ENCODE measurements at places on chromosomes 2 and 18.

GRCh38 chr2:177239932-177240630 lies 24.4 kb downstream of the NFE2L2 start:
- DNase-seq: peak; percentile 68

GRCh38 chr18:42807887-42808286 lies 307.6 kb downstream of the RIT2 start:
- no peak for DNase-seq

GRCh38 chr2:216004697-216005283 lies 8.6 kb downstream of the MREG start:
- DNase-seq: no peak

GRCh38 chr18:76621782-76622495 lies 126.9 kb upstream of the ZNF516 start:
- DNase-seq: no peak

GRCh38 chr18:79429785-79430281 lies 34.1 kb downstream of the NFATC1 start:
- DNase-seq: no peak

DNA sequence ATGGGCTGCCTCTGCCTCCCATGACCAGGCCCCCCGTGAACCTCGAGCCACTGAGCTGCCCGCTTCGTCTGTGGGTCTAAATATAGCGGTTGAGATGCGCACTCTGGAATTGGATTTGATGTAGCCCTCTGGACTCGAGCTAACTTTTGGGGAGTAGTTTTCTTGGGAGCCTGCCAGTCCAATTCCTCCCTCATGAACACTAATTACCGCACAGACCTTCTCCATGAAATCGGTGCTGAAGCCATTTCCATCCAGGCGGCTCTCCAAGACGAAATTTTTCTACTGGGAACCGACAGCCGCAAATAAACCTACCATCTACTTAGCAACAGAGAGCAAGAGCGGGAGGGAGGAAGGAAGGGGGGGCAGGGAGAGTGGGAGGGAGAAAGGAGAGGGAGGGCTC lies 63.6 kb downstream of the CELF4 start:
- no peak for DNase-seq

- no peak for DNase-seq
Observed at GRCh38 chr2:11702946-11703345, 33.0 kb upstream of the NTSR2 start.

DNA sequence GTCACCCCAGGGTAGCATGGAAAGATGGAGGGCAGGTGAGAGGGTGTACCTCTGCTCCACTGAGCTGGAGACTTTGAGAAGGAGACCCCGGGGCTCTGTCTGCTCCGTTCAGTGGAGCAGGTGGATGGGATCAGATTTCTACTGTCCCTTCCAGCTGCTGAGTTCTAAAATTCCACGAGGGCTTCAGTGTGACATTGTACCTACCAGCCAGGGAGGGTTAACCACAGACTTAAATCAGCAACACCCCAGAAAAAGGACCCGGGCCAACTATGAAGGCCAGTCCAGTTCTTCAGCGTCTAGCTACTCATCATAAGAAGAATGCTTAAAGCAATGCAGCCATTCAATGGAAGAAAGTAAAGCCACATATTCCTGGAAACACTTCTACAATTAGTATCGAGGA lies 23.8 kb downstream of the STAT1 start:
- no peak for DNase-seq

DNA sequence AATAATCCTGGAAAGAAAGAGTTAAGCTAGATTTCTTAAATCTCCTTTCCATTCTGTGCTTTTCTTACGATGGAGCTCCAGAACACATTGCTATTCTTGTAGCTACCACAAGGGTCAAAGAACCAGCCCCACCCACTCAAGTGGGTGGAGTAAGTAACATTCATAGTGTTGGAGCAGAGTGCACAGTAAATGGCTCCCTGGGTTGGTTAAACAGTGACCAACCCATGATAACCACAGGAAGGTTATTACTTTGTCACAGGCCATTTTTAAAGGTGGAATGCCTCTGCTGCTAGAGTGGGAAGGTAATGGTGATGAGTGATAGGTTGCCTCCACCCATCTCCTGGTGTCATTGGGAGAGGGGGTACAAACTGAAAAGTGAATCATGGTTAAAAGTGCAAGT lies 13.9 kb downstream of the ARPC2 start:
- DNase-seq: peak; percentile 54

- no peak for DNase-seq
Observed at GRCh38 chr2:221896505-221897151, 324.5 kb upstream of the EPHA4 start.

All from CD4-positive, alpha-beta T cell treated with Interleukin-21 for 1 hour (primary cell).